ENCODE measurements at places on chromosomes 6 and 20. TPM values are rescaled to one million over a fixed set of nuclear protein-coding genes. Genes with fewer than 3 reads are reported as not detected.

SCRT2 gene
- 0.14 TPM for total RNA-seq

HSF2 gene
- 10.6 TPM for total RNA-seq

TP53TG5 gene
- 0.85 TPM for total RNA-seq

SMOC2 gene
- 3.9 TPM for total RNA-seq

MROH8 gene
- 0.89 TPM for total RNA-seq

OLIG3 gene
- total RNA-seq = 5.4 TPM

TNXB gene
- 6.4 TPM for total RNA-seq

PIM1 gene
- total RNA-seq = 64.7 TPM

PGC gene
- total RNA-seq = 0.62 TPM

HRH3 gene
- total RNA-seq = 2.9 TPM

CRISP3 gene
- total RNA-seq = not detected

ASCC3 gene
- total RNA-seq = 80.7 TPM

ANKRD66 gene
- not detected for total RNA-seq

ABCF1 gene
- 102 TPM for total RNA-seq

DNA sequence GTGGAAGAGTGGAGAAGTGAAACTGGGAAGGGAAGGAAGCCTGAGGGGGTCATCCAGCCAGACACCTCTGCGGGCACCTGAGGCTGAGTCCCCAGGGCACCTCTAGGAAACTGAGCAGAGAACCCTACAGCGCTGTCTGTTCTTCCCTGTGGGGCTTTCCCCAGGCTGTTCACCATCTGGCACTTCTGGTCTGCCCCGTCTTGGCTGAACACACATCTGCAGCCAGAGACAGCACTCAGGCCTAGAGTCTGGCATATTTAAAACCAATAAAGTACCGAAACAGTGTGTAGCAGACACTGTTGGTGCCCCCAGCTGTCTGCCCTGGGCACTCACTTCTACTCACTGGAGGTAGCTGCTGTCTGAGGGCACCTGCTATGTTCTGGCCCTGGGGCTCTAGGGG lies 9.4 kb upstream of the ARFGEF2 start:
- H3K36me3 ChIP-seq = peaks cover 8% of the 10 kb centered on the region
- no peak overlapping the region for H3K27ac ChIP-seq
- peaks cover 12% of the 10 kb centered on the region for H3K27me3 ChIP-seq
- no peak for DNase-seq

- no peak for DNase-seq
- H3K27me3 ChIP-seq = no peaks in the 10 kb centered on the region
Measured at GRCh38 chr6:170363255-170363654, 56.7 kb downstream of the FAM120B start.

- H3K36me3 ChIP-seq = no peaks in the 10 kb centered on the region
- peak overlapping the region; percentile 93 for H3K27ac ChIP-seq
- peaks cover 50% of the 10 kb centered on the region for H3K4me1 ChIP-seq
- no peak for DNase-seq
- H3K4me3 ChIP-seq = peak overlapping the region; percentile 87
- peaks cover 5% of the 10 kb centered on the region for H3K27me3 ChIP-seq
Measured at GRCh38 chr6:57174511-57174907, 2.4 kb downstream of the BAG2 start.

GRCh38 chr6:36340618-36341454 lies 4.1 kb upstream of the BNIP5 start:
- no peaks in the 10 kb centered on the region for H3K36me3 ChIP-seq
- peaks cover 9% of the 10 kb centered on the region for H3K4me1 ChIP-seq
- H3K27me3 ChIP-seq = peaks cover 15% of the 10 kb centered on the region
- DNase-seq = peak; percentile 83
- H3K4me3 ChIP-seq = peak overlapping the region; percentile 70

- H3K4me1 ChIP-seq = peaks cover 10% of the 10 kb centered on the region
- H3K27me3 ChIP-seq = peaks cover 3% of the 10 kb centered on the region
- DNase-seq = no peak
Measured at GRCh38 chr6:44679438-44680201, 292.1 kb downstream of the CDC5L start.

DNA sequence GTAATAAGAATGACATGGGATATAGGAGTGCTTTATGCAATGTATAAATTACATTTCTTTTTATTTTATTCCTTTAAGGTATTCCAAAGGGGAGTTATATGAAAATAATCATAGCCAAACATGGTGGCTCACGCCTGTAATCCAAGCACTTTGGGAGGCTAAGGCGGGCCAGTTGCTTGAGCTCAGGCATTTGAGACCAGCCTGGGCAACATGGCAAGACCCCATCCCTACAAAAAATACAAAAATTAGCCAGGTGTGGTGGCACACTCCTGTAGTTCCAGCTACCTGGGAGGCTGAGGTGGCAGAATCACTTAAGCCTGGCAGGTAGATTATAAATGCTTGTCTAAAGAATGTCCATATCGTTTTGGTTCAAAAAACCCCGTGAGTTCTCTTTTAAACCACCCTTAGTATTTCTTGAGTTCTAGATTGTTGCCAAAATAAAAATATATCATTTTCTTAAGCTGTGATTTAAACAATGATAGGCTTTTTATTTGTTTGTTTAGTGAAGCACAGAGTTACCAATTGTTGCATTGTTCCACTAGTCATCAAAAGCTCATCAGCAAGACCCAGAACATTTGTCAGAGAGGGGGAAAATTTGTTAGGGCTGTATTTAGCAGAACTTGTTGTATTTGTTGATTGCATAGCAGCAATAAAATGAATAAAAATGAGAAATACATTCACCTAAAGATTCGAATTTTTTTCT lies 146.2 kb downstream of the KHDC1L start:
- no peaks in the 10 kb centered on the region for H3K27me3 ChIP-seq
- DNase-seq = no peak
- H3K36me3 ChIP-seq = no peaks in the 10 kb centered on the region
- peaks cover 68% of the 10 kb centered on the region for H3K4me1 ChIP-seq
- no peak overlapping the region for H3K4me3 ChIP-seq

- no peak for DNase-seq
- H3K27ac ChIP-seq = peak overlapping the region; percentile 96
- H3K4me1 ChIP-seq = peaks cover 37% of the 10 kb centered on the region
- no peaks in the 10 kb centered on the region for H3K36me3 ChIP-seq
Measured at GRCh38 chr6:126181173-126181741, 158.7 kb upstream of the CENPW start.

DNA sequence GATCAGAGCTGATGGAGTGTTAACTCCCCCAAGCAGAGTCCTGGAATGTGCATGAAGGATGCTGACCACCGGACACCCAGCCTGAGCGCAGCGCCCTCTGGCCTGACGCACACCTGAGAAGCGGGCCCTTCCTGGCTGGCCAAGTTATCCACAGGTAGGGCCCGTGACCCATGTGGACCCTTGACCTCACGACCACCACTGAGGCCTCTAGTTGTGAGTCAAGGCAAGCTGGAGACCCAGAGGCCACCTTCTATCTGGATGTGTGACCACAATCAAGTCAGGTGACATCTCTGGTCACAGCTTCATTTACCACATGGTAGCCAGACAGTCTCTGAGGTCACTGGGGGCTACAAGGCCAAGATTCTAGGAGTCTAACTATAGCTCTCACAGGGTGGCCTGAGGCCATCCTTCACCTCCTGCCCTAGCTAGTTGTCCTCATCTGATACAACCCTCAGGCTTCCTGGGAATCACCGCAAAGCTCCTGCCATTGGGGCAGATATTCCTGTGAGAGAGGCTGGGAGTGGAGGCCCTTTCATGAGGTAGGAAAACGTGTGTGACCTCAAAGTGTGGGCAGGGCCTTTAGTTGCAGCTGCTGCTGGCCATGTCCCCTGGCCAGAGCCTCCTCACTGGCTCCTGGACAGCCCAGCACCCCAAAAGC lies 53.1 kb downstream of the DSTN start:
- H3K4me1 ChIP-seq = no peaks in the 10 kb centered on the region
- DNase-seq = peak; percentile 3
- no peaks in the 10 kb centered on the region for H3K27me3 ChIP-seq
- H3K36me3 ChIP-seq = peaks cover 63% of the 10 kb centered on the region

- DNase-seq = no peak
- H3K4me3 ChIP-seq = no peak overlapping the region
- no peaks in the 10 kb centered on the region for H3K36me3 ChIP-seq
- no peak overlapping the region for H3K27ac ChIP-seq
- H3K4me1 ChIP-seq = peaks cover 13% of the 10 kb centered on the region
Measured at GRCh38 chr20:16537025-16537665, 36.1 kb downstream of the KIF16B start.

- no peaks in the 10 kb centered on the region for H3K27me3 ChIP-seq
- H3K36me3 ChIP-seq = peaks cover 6% of the 10 kb centered on the region
- H3K4me1 ChIP-seq = peaks cover 2% of the 10 kb centered on the region
- no peak overlapping the region for H3K4me3 ChIP-seq
- peak; percentile 77 for DNase-seq
- H3K27ac ChIP-seq = no peak overlapping the region
Measured at GRCh38 chr20:63442100-63442493, 30.4 kb downstream of the KCNQ2 start.

DNA sequence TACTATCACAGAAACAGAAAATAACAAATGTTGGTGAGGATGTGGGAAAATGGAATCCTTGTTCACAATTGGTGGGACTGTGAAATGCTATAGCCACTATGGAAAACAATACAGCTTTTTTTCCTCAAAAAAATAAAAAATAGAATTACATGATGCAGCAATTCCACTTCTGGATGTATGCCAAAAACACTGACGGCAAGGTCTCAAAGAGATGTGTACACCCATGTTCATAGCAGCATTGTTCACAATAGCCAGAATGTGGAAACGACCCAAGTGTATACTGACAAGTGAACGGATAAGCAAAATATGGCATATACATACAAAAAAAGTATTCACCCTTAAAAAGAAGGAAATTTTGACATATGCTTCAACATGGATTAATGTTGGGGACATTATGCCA lies 213.4 kb downstream of the KHDC1L start:
- no peaks in the 10 kb centered on the region for H3K27me3 ChIP-seq
- 0 out of 2 replicates have a peak, but pooled peaks cover 3% of the 10 kb centered on the region for H3K4me1 ChIP-seq
- H3K36me3 ChIP-seq = no peaks in the 10 kb centered on the region
- H3K4me3 ChIP-seq = no peak overlapping the region
- DNase-seq = no peak

DNA sequence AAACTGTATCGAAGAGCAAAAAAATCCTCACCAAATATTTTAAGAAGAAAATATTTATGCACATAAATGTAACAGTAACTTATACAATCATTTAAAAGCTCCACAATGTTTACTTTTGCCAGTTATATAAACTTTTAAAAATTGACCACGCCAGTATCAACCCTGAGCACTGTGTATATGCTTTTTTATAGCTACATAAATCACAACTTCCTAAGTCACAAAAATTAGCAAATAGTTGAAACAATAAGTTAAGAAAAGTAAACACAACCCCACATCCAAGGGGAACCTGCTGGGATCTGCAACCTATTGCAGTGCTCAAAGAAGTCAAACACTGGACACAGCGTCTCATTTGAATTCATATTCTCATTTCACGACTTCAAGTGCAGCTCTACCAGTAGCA lies 89.8 kb upstream of the DST start:
- no peak overlapping the region for H3K4me3 ChIP-seq
- no peaks in the 10 kb centered on the region for H3K27me3 ChIP-seq
- peaks cover 17% of the 10 kb centered on the region for H3K4me1 ChIP-seq
- H3K36me3 ChIP-seq = peaks cover 2% of the 10 kb centered on the region
- no peak for DNase-seq

DNA sequence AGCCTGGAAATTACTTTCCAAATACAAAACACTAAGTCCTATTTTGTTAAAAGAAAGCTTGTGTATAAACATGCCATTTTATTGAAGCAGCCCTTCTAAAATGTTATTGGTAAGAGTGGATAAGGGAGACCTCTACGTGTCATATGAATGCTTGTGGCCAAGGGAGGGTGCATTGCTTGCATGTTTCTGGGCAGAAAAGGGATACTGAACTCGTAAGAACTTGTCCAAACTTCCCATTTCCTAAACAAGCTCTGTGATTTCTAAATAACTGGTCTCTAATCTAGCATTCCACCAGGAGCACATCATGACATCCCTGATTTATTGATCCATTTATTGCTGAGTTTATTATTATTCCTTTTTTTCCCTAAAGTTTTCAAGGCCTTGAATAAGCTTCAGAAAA lies 474.1 kb downstream of the CD109 start:
- H3K27ac ChIP-seq = no peak overlapping the region
- no peaks in the 10 kb centered on the region for H3K36me3 ChIP-seq
- no peak for DNase-seq
- no peak overlapping the region for H3K4me3 ChIP-seq

GRCh38 chr6:71342772-71343171 lies 54.2 kb downstream of the OGFRL1 start:
- peaks cover 10% of the 10 kb centered on the region for H3K4me1 ChIP-seq
- H3K4me3 ChIP-seq = no peak overlapping the region

- peaks cover 8% of the 10 kb centered on the region for H3K4me1 ChIP-seq
- no peak for DNase-seq
- H3K4me3 ChIP-seq = no peak overlapping the region
- no peak overlapping the region for H3K27ac ChIP-seq
- H3K36me3 ChIP-seq = no peaks in the 10 kb centered on the region
- H3K27me3 ChIP-seq = no peaks in the 10 kb centered on the region
Measured at GRCh38 chr6:168581236-168581635, 140.3 kb downstream of the SMOC2 start.

DNA sequence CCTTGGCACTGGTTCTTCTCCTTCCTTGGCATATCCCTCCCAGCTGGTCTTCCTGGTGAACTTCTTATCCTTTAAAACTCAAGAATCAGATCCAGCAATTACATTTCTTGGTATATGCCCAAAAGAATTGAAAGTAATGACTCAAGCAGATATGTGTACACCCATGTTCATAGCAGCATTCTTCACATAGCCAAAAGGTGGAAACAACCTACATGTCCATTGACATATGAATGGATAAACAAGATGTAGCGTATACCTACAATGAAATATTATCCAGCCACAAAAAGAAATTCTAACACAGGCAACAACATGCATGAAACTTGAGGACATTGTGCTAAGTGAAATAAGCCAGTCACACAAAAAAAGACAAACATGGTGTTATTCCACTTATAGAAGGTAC lies 103.7 kb upstream of the NT5E start:
- DNase-seq = no peak
- no peaks in the 10 kb centered on the region for H3K27me3 ChIP-seq
- no peaks in the 10 kb centered on the region for H3K4me1 ChIP-seq

All from WTC11 (cell line).